T-helper 17 cell (primary cell): ENCODE measurements at places on chromosomes 2 and 18.

DNA sequence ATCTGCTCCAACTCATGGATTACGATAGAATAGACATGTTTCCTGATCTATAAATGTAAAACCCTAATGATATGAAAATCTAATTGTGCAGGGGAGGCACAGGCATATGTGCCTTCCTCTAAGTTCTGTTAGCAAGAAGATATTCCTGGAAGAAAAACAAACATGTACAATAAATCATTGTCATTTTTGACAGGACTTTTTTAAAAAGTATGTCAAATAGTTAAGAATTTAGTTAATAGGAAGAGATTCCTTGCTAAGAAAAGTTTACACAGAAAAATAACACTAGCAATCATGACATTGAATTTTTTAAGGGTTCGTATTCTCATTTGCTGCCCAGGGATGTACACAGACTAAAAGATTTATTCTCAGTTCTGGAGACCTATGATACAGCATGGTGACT lies 15.3 kb upstream of the CREB1 start:
- DNase-seq = no peak

DNA sequence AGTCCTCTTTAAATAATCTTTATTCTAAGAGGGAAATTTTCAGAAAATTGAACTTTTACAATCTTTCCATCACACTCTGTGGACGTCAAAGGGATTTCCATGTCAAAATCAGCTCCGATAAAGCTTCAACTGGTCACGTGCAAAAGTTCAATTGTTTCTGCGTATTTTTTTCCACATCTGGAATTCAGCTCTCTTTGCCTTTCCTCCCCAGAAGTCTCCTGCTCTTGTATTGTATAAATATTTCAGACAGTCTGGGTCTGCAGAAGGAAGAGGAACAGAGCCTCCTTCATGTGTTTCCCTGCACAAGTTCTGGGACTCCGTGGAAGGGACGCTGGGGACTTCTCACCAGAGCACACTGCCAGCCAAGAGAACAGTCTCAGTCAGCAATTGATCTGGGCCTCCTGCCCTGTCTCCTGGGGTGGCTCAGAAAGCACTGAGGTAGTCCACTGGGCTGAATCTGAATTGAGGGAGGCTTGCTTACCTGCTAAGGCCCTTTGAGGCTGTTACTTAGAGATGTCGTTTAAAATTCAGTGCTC lies 251.5 kb downstream of the TFCP2L1 start:
- DNase-seq = no peak

DNA sequence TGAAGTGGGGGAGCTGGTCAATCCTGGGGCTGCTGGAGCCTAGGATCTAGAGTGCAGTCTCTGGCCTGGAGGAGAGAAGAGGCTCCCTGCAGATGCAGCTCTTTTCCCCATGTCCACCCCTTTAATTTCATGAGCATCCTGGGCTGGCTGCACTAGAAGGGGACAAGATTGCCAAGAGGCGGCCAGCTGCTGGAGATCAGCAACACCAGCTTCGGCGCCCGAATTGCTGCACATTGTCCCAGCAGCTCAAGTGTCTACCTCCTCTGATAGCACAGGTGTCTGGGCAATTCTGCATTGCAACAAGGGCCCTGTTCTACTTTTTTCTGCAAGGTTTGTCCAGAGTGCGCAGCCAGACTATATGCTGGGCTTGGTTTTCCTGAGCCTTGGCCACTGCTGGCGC lies 125.7 kb downstream of the AGAP1 start:
- DNase-seq = no peak

DNA sequence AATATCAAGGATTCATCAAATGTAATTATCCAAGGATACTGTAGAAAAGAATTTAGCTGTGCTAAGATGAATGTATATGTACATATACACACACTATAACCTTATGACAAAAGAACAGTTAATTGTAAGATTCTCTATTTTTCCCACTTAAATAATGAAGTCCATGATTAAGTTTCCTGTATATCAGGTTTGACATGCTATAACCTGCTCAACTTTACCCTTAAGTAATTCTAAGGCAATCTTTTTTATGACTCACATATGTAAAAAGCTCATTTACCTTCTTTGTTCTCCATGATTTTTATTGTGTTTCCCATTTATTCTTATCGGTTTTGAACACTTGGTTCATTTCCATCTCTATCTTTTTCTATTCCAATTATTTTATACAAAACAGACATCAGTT lies 1213.1 kb upstream of the SLC39A10 start:
- no peak for DNase-seq

- no peak for DNase-seq
These were observed 44.5 kb downstream of the DDX18 start for GRCh38 chr2:117858892-117859531.

DNA sequence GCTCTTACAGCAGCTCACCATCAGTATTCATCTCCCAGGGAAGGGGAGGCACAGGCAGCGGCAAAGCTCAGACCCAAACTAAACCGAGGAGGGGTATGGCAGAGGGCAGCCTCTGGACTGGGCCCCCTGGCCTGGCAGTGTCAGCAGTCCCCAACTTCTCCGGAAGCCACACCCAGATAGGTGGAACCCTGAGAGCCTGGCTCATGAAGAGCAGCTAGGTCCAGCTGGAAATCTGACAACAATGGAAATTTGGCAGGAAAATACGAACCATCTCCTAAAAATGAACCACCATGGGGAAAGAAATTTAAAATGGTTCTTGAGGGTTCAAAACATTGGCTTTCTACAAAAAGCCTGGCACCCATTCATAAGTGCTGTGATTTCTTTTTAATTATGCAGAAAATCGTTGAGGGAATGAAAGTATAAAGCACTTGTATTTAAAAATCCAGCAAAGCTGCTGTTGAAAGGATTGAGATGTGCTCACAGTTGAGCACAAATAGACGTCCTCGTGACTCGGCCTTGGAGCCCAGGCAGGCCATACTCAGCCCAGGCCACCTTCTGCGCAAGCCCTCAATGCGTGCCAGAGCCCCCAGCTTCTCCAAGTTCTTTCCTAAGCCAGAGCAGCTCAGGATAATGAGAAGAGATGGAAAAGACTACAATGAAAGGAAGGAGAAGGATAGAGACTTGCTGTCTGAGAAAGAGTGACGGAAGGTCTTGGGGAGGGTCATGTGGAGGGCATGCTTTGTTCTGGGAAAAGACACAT lies 93.0 kb downstream of the COL6A3 start:
- DNase-seq = no peak

DNA sequence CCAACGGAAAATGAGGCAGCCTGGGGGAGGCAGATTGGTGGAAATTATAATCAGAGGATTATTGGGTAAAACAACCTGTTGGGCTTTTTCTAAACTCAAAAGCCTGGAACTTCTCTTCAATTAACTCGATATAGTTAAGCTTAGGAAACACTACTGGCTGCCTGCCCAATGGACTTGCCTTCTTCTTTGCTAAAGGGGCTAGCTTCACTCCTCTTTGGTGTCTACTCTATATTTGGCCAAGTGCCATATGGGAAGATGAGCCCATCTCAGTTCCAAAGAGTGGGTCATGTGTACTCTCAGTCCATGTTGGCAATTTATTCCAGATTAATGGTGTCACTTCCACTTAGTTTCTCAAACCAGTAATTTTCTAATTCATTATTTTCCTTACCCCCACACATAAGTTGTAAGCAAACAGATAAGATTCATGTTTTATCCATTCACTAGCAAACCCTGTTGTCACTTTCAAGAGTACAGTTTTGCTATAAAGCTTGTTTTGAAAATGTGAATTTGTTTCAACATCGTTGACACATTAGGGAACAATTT lies 34.3 kb downstream of the DARS1 start:
- DNase-seq = no peak

DNA sequence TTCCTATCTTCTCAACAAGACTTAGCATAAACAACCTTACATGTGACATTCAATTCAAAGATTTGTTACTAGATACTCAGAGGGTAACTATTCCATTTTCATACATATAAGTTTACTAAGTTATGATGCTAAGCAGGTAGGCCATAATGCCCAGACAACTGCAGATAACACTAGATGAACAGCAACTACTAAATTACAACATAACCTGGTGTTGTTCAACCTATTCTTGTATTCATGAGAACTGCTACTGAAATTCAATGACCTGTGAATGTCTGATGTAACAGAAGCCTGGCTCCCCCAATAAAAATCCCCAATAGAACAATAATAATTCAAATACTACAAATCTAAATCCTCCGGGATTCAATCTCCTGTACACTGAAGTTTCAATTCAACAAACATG lies 24.8 kb downstream of the FEZ2 start:
- DNase-seq = no peak

DNA sequence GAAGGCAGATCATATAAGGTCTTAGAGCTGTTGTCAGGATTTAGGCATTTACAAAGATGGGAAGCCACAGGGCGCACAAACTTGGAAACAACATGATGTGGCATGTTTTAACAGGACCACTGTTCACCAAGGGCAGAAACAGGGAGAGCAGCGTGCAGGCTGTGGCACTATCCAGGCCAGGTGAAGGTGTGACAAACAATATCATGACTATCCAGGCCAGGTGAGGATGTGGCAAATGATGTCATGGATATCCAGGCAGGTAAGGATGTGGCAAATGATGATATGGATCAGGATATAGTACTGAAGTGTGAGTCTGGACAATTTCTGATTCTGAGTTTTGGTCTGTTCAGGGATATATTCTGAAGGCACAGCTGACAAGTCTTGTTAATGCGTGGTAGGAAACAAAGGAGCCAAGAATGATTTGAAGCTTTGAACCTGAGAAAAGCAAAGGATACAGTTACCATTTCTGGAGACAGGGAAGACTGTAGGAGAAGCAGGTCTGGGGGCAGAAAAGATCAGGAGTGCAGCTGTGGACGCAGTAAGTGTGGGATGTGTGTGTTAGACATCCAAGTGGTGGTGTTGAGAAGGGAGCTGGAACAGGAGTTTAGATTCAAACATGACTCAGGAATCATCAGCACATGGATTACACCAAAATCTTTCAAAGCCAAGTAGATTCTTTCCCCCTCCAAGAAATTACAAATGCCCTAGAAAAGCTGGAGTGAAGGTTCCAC lies 205.9 kb downstream of the TMEM163 start:
- no peak for DNase-seq

- DNase-seq = no peak
These were observed 14.2 kb downstream of the INPP1 start for GRCh38 chr2:190357600-190357999.

DNA sequence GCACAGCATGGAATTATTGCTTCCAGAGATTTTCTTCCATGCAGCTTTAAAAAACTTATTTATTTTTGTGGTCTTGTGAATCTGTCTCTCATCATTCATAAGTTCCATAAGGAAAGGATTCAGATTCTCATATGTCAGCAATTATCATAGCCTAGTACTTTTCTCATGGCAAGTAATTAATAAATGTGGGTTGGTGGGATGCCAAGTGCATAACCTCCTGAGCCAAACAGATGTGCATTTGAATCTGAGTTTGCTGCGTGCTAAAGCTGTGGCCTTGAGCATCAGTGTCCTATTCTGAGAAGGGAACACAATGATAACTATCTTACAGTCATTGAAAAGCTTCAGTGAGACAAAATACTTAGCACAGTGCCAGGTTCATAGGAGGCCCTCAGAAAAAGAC lies 331.9 kb downstream of the PDE11A start:
- no peak for DNase-seq

GRCh38 chr18:8480506-8481328 lies 128.5 kb upstream of the RAB12 start:
- DNase-seq = no peak

GRCh38 chr2:19545507-19545906 lies 187.1 kb upstream of the OSR1 start:
- DNase-seq = no peak

- DNase-seq = no peak
These were observed 102.0 kb upstream of the CXCR4 start for GRCh38 chr2:136219963-136220362.

GRCh38 chr2:36027616-36028015 lies 328.0 kb upstream of the CRIM1 start:
- DNase-seq = no peak

DNA sequence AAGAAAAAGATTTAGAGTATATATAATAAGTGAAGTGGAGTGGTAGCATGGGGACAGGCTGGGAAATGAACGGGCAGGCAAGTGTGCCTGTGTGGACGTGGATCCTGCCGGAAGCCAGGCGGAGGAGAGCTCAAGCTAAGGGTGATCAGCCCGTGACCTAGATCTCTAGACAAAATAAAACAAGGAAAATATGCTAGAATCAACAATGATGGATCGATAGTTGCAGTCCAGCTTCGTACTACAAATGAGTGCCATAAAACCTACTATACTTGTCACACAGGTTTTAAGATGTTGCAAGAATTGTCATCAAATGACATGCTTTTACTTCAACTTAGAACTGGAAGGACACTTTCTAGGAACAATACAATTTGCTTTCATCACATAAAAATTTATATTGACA lies 8.5 kb downstream of the EIF2AK2 start:
- DNase-seq = no peak

GRCh38 chr2:26811791-26812694 lies 26.2 kb downstream of the CENPA start:
- no peak for DNase-seq

GRCh38 chr18:78967692-78968091 lies 11.9 kb upstream of the SALL3 start:
- no peak for DNase-seq

GRCh38 chr18:69649684-69650083 lies 249.0 kb downstream of the DOK6 start:
- DNase-seq = no peak

GRCh38 chr2:188969651-188970050 lies 4.5 kb upstream of the COL3A1 start:
- no peak for DNase-seq

DNA sequence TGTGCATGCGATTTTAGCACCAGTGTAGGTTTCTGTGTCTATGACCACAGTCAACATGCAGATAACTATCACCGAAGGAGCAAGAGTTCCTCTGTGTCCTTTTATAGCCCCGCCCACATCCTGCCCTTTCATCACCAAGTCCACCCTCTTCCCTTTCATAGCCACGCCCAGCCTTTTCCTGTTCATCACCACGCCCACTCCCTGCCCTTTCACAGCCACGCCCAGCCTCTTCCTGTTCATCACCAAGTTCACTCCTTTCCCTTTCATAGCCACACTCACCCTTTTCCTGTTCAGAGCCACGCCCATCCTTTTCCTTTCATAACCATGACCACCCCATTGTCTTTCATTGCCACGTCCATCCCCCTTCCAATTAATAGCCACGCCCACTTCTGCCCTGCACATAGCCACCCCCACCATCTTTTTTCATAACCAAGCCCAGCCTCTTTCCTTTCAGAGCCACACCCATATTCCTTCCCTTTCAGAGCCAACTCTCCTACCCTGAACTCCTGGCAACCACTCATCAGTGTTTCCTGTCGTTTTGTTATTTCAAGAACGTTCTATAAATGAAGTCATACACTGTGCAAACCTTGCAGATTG lies 273.9 kb downstream of the MYT1L start:
- DNase-seq = no peak

DNA sequence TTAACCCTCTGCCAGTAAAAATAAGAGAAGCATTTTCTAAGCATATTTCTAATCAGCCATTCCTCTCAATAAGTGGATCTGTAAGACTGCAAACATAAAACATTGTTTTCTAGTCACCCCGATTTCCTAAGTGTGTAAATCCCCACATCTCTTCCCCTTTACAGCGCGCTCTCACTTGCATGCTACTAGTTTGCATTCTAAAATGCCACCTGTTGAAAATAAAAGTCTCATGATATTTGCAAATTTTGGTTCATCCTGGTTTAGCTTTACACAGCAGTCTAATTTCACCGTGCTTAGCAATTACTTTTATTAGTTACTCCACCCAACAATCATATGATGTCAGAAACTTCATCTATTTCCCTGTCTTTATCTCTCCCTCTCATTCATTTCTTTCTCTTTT lies 1230.7 kb upstream of the ZEB2 start:
- no peak for DNase-seq

GRCh38 chr2:124983595-124983994 lies 958.5 kb downstream of the CNTNAP5 start:
- DNase-seq = no peak

- DNase-seq = no peak
These were observed 89.8 kb downstream of the FHOD3 start for GRCh38 chr18:36387310-36387709.
